ENCODE measurements at places on chromosomes 2 and 18.

- no peak for DNase-seq
Measured at GRCh38 chr18:25181581-25181980, 170.4 kb downstream of the ZNF521 start.

DNA sequence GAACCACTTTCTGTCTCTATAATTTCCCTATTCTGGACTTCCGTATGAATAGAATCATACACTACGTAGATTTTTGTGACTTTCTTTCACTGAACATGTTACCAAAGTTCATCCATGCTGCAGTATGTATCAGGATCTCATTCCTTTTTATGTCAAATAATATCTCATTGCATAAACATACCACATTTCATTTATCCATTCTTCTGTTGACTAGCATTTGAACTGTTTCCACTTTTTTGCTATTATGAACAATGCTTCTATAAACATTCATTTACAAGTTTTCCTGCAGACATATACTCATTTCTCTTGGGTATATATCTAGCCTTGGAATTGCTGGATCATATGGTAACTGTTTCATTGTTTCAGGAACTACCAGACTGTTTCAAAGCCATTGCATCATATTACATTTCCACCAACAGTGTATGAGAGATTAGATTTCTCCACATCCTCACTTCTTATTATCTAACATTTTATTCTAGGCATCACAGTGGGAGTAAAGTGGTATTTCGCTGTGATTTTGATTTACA, 186.2 kb downstream of the DYM start:
- DNase-seq: no peak

DNA sequence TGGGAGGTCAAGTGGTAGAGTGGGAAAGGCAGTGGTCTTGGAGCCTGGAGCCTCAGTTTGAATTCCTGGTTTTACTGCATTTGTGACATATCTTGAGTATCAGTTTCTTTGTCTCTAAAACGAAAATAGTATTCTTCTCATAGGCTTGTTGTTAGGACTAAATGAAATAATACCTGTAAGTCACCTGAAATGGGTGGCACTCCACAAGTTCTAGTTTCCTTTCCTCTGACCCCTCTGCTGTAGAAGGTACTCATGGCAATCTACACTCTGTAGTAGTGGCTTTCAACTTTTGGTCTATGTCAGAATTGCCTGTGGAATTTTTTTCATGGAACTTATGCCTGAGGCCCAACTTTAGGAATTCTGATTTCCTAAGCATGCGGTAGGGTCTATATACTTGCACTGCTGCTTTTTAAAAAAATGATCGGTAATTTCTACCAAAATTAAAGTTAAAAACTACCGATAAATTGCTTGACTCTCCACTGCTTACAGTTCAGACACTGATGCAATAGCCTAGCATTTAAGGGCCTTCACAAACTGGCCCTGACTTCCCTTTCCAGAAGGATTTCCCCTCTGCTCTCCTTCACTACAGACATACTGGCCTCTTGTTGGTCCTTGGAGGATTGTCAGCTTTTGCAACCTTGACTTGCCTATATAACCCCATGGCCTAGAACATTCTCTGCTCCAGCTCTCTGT, 47.2 kb downstream of the PLEK start:
- no peak for DNase-seq

- DNase-seq: no peak
Measured at GRCh38 chr18:59311631-59312030, 6.8 kb downstream of the CPLX4 start.

- DNase-seq: no peak
Measured at GRCh38 chr2:84830095-84830494, 50.8 kb downstream of the TRABD2A start.

DNA sequence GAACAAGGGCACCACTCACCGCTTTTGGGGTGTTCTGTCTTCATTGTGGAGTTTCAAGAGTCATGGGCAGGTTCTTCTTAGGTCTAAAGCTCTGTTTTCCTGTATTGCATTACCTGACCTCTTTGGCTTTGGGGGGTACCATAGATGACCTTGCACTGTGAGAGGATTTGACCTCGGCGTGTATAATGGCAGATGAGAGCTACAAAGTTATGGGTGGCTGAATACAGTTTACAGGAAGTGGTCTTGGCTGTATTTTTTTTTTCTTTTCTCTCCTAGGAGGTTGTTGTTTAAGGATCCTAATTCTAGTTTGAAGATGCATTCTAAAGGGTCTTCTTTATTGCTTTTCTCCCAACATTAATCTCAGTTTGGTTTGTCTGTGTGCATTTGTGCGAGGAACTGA, 11.5 kb downstream of the GAL3ST2 start:
- no peak for DNase-seq

DNA sequence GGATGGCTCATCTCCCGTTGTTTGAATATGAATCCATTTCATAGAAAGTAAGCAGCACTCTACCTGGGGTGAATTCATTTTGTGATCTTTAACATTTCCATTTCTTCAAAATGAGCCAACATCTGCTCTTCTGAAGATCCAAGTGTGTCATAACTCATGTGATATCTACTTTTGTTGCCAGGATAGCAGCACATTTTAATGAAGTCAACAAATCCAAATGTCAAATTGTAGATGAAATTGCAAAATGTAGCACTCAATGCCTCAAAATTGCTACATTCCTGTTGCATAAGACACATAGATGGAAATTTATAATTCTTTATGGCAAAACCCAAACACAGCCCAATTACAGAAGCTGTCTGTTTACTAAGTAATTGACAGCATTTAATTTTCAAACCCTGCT, 360.7 kb downstream of the TMX3 start:
- DNase-seq: no peak

DNA sequence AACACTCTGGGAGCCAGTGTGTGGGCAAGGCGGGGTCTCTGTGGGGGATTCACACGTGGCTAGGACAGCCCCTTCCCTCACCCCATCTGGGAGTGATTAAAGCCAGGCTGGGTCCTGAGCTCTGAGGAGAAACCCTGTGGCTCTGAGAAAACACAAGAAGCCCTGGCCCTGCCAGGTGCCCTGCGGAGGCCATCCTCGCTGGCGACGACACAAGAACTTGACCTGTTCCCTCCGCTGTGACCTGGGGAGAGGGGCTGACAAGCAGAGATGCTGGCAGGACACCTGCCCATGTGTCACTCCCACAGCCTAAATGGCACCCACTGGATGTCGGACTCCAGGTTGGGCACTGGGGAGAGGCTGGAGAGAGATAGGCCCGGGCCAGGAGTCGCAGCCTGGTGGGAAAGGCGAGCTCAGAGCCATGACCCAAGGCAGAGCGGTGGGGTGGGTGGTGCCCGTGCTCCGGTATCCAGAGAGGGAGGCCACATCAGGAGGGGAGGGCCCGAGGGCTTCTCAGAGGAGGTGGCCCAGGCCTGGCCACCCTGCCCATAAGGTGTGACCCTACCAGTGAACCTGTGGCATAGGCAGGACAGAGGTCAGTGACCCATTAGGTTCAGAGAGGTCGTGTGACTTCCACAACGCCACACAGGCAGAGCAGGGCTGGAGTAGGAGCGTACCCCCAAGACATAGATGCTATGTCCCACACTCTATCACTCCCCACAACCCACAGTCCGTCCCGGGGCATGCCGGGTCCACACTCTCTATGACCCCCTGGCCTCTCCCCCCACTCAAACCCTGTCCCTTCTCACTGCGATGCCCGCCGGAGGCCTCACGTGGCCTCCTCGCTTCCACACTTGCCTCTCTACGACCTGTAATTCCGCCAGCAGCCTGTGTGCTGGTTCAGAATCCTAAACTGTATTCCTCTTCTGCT, 59.4 kb upstream of the HPCAL1 start:
- no peak for DNase-seq

All from NCI-H524 treated with DMSO at 0.1 percent for 48 hours (cell line).